BE2C (cell line): ENCODE measurements at places on chromosomes 16 and 17.

GRCh38 chr17:64343833-64344637, 46.6 kb downstream of the PECAM1 start:
- peak; percentile 25 for DNase-seq

DNA sequence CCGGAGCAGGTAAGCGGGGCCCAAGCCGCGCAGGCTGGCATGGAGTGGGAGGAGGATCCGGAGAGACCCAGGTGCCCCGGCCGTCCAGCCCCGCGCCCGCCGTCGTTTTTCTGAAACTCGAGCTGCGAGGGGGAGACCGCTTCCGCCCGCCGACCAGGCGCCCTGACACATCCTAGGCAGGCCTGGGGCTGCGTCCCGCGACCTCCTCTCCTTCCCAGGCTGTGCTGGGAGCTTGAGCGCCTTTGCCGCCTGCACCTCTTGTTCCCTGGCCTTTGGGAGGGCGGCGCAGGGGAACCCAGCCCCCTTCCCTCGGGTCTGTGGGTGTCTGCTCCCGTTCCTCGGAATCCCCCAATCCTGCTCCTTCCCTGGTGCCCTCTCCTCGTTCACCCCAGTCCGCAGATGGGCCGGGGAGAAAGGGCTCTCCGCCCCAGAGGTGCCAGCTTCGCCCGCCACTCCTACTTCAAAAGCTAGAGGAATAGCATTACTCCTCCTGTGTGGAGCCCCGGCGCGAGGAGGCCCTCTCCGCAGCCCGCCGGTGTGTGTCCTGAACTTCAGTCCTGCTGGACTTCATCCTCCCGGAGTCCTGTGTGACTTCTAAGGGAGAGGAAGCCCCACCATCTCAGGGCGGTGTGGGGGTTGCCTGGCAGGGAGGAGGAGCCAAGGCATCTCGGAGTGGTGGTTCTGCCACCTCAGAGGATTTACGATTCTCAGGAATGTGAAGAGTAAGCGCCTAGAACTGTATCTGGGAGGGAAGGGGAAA, 1.0 kb downstream of the NHERF1 start:
- no peak for DNase-seq

- peak; percentile 89 for DNase-seq
Measured at GRCh38 chr16:35798885-35799426, 2339.5 kb downstream of the TP53TG3F start.

DNA sequence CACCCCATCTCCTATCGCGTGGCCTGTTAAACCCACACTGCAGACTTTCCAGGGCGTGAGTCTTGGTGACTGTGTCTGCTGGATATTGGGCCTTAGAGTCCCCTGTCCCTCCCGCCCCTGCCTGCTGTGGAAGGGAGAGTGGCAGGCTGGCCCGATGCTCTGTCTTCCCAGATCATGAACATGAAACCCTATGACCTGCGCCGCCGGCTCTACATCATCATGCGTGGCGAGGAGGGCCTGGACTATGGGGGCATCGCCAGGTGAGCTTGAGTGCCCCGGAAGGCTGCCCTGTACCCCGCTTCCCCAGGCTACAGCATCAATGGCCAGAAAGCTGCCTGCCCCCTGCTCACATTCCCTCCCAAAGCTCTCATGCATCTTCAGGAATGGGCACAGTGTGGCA, 19.5 kb upstream of the CLEC18A start:
- no peak for DNase-seq

- peak; percentile 24 for DNase-seq
Measured at GRCh38 chr17:62808576-62808970, 459 bp upstream of the MARCHF10 start.

GRCh38 chr16:4649744-4650442, 25.3 kb downstream of the MGRN1 start:
- no peak for DNase-seq

DNA sequence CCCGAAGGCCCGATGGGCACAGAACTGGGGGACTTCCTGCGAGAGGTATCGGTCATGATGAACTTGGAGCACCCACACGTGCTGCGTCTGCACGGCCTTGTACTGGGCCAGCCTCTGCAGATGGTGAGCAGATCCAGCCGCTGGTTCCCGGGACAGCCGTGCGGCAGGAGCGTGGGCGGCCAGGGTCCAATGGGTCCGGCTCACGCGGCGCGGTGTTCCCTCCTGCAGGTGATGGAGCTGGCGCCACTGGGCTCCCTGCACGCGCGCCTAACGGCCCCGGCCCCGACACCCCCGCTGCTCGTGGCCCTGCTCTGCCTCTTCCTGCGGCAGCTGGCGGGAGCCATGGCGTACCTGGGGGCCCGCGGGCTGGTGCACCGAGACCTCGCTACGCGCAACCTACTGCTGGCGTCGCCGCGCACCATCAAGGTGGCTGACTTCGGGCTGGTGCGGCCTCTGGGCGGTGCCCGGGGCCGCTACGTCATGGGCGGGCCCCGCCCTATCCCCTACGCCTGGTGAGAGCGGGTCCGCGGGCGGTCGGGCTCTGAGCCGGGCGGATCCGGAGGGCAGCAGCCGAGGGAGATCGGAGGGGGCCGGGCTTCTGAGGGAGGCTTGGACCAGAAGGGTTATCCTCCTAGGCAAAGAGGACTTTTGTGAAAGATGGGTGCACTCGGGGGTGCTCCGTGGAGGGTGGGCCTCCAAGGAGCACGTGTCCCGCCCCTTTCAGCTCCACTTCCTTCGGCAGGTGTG, 3.0 kb downstream of the TNK1 start:
- peak; percentile 62 for DNase-seq

DNA sequence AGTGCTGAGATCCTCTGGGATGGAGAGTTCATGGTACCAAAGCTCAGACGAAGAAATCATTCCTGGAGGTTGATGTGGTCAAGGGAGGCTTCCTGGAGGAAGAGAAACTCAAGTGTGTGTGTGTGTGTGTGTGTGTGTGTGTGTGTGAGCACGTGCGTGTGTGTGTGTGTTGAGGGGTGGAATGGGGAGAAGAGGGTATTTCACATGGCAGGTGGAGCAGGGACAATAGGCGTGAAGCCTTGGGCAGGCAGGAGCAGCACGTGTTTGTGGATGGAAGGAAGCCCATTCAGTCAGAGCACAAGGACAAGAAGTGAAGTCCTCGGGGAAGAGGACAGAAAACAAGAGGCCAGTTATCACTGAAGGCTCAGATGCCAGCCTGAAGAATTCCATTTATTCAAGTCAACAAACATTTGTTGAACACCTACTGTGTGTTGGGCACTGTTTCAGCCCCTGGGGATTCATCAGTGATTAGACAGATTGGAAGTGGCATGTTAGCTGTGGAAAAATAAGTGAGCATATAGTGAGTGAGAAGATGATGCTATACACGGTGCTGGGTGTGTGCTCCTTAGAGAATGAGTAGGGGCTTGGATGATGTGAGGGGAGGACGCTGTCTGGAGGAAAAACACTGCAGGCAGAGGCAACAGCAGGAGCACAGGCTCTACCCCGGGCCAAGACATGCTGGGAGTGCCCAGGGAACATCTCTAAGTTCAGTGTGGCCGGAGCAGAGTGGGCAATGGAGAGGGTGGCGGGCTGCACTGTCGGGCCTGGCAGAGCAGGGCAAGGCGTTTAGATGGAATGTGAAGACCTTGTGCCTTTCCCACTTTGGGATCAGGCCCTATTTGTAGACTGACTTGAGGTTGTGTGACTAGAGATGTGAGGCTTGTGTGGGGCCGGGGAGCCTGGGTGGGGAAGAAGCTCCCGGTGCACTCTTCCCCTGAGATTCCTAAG, 267.1 kb downstream of the CBLN1 start:
- DNase-seq, result no peak

DNA sequence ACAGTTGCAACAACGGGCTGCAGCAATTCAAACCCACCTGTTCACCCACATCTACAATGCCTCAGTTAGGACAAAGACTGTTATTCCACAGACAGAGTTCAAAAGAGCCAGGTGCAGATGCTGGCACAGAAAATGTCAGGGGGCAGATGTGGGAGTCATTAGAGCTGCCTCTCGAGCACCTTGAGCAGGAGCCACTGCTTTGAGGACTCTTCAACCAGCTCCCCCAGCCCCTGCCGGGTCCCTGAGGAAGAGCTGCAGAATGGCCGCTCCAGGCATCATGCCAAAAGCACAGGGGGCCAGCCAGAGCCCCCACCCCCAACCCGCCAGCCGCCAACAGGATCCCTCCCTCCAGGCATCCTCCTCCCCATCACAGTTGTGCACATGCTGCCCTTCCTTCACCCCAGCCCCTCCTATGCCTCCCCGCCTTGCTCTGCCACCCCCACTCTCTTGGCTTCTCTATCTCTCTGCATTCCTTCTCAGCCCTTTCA, 20.8 kb downstream of the C17orf67 start:
- peak; percentile 13 for DNase-seq

DNA sequence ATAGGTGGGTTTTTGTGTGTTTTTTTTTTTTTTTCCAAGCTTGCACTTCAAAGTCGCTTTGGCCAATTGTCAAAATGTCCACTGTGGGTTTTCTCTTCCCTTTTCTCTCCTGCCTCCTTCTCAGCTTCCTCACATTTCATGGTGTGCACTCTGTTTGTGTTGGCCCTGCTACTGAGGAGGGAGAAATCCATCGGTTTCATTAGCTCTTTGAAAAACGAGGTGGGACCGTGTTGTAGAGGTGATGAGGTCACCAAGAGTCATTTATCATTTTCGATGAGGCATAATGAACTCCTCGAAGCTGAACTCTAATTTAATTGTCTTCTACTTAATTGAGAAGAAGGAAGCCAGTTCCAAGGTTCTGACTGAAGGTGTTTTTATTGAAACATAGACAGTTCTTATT, 174.4 kb upstream of the TOX3 start:
- DNase-seq, result no peak

GRCh38 chr17:40953881-40954280, 12.9 kb downstream of the KRT39 start:
- DNase-seq, result no peak

DNA sequence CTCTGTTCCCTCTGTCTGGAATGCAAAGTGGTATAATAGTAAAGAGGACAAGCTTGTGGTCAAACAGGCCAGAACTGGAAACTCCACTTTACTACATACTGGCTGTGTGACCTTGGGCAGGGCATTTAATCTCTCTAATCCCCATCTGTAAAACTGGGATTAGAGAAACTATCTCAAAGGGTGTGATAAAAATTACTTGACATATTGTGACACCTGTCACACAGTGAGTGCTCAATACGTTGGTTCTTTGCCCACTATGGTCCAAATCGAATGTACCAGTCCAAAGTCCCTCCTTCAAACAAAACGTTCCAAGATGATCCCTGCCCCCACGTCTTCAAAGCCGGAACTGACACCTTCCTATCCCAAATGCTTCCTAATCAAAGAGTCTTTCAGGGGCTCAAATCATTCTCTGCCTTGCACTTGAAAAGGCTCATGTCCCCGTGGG, 734 bp downstream of the PGAP3 start:
- no peak for DNase-seq

DNA sequence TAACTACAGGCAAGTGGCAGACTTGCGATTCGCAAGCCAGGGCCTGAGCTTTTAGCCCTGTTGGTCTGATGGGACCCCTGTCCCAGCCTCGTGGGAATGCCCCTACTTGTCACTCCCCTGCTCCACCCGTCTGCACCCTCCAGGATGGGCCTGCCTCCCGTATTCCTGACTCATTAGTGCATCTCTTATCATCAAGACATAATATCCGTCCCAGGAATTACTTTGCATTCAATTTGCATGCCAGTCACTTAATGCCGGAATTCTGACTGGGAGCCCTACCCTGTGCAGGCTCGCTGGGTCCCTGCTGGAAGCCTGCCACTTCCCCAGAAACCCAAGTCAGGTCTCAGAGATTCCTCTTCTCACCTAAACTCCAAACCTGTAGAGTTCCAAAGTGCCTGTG, 3.3 kb downstream of the PRSS53 start:
- no peak for DNase-seq

GRCh38 chr17:42354956-42355843, 33.0 kb downstream of the STAT3 start:
- no peak for DNase-seq

DNA sequence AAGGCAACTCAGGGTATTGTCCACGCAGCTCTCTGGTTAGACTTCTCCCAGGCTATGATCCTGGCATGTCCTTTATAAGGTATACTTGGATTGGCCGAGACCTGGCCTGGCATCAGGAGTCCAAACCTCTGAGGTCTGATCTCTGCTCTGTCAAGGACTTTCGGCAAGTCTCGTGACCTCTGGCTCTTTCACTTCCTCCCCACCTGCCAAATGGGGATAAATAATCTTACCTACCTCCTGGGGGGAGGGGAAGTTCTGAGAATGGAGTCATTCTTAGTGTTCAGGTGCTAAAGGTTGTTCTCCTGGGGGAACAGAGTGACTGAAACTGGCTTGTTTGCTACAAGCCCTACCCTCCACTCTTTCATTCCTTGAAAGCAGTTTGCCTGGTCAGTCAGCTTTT, 7.6 kb downstream of the ATXN1L start:
- no peak for DNase-seq

GRCh38 chr17:7580604-7581575, 1.5 kb downstream of the CD68 start:
- no peak for DNase-seq

DNA sequence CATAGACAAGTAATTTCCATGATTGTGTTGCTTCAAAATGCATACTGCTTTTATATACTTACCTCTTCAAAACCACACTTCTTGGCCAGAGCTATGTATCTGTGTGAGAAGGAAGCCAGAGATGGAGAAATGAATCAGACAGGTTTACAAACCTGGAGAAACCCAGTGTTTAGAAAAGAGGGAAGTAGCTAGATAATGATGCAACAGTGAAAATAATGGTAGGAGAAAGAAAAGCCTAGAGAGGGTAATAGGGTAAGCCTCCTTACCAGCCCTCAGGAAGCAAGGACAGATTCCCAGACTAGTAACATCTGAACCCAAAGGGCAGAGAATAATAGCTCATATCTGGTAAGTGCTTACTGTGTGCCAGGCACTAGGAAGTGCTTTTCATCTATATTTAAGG, 250.3 kb upstream of the CDH11 start:
- DNase-seq, result no peak

DNA sequence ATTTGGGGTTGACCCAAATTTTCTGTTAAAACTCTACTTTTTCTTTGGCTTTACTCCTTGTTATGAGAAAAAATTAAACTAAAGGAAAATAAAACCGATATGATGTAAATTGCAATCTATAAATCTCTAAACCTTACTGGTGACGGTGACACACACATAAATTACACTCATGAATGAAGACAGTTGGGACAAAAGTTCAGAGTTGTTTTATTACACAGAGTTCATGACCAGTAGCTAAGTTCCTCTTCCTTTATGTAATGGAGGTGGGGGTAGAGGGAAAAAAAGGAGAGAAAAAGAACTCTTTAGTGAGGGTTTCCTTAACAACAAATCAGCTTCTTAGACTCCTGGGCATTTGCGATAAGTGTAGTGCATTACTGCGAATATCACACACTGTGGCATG, 220.7 kb downstream of the KCNJ2 start:
- no peak for DNase-seq

DNA sequence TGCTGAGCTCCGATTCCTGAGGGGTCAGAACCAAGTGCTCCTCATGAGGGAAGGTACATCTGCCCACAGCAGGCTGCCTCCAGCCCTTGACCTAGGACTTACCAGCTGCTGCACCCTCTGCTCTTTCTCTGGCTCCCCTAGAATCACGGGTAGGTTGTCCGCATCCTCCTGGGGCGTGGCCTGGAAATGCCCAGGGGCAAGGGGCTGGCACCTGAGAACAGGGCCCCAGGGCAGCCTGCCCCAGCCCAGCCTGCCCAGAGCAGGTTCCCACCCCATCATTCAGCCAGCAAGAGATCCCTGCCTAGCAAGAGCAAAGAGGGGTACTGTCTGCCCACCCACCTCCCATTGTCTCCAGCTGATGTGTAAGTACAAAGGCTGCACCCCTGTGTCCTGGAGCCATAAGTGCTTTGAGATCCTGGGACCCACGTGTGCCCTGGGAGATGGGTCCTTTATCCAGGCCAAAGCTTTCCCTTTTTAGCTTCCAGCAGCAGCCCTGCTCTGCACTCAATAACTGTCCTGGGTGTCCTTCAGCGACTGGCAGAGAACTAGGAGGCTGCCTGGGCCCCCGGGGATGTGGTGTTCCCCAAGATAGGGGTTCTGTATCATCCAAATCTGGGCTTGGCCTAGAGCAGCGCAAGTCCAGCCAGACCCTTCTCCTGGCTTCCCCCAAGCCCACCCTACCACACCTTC, 5.1 kb downstream of the TSPOAP1 start:
- no peak for DNase-seq
